GM12892 (cell line): ENCODE measurements at places on chromosomes 2 and 18.

DNA sequence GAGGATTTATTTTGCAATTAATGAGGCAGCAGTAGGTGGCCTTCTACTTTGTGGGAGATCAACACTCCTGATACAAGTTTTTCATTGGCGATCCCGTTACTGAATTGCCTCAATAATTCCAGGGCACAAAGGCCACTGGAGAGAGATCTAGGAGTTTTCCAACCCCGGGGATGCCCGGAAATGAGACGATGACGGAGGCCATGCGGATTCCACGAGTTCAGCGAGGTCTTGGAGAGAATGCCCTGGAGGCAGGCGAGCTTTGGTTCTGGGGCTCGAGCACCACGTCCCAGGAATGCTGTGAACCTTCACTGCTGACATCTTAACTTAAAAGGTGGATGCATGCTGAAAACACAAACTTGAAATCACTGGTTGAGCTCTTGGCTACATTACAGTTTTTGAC lies 74.2 kb downstream of the LDLRAD4 start:
- no peak for DNase-seq

DNA sequence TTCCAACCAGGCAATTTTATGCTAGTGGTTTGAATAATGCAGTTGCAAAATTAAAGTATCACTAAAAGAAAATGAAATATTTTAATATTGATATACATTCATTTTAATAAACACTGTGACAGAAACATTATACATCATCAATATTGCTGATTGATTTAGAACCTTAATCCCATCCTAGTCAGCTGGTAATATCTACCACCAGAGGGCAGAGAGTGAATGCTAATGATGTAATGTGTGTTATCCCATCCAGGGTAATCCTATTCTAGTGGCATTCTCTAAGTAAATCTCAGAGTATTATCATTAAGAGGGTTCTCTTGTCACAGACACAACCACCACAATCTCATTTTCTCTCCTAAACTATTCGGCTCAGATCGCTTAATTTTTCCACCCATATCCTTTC lies 477.4 kb downstream of the CPS1 start:
- DNase-seq: no peak

DNA sequence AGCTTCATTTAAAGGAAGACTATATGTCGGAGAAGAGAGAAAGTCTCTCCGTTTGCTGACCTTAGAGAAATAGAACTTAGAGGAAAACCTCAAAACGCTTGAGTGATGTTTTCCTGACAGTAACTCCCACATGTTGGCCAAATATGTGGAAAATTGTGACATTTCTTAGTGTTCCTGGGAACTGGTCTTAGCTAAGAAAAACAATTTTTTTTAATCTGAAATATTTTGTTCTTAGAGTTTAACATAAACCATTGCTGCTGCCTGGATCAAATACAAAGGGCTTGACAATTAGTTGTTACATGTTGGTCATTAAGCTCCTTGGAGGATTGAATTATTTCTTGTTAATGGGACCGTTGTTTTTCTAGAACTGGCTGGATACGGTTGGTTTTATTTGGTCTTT lies 16.3 kb downstream of the DYNC2LI1 start:
- no peak for DNase-seq

DNA sequence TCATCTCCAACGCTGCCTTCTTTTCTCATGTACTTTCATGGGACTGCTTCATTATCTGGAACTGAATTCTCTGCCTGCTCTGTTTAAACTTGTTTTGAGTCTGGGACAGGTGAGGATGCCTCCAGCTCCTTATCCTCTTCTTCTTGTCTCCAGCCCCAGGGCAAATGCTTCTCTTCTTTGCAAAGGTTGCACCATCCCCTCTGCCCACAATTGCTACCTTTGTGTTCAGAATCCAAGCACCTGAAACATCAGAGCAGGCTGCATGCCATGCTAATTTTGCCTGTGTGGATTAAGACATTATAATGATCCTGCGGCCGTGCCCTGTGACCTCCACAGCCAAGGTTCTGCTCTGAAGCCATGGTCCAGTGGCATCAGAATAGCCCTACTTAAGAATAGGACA lies 309.5 kb downstream of the EPHA4 start:
- no peak for DNase-seq

- no peak for DNase-seq
These were observed 167.6 kb downstream of the UXS1 start for GRCh38 chr2:106026271-106027190.
